ENCODE measurements at places on chromosomes 12 and 14. TPM values are rescaled to one million over a fixed set of nuclear protein-coding genes. Genes with fewer than 3 reads are reported as not detected.

The RAPGEF3 gene
- total RNA-seq = 6.8 TPM

The TMPRSS12 gene
- total RNA-seq = not detected

The OR11H7 gene
- total RNA-seq = not detected

The LHX5 gene
- total RNA-seq = not detected

The TDRD9 gene
- total RNA-seq = 0.33 TPM

The C12orf56 gene
- 2.0 TPM for total RNA-seq

The PMEL gene
- total RNA-seq = 0.33 TPM

The ALDH2 gene
- 57.9 TPM for total RNA-seq

The OTUB2 gene
- 2.8 TPM for total RNA-seq

The DCP1B gene
- total RNA-seq = 10.5 TPM

The RHEBL1 gene
- total RNA-seq = not detected

The KCNA5 gene
- not detected for total RNA-seq

The JAG2 gene
- total RNA-seq = 1.6 TPM

The DTX1 gene
- not detected for total RNA-seq

The PLA2G1B gene
- total RNA-seq = not detected

The IFI27 gene
- 34.4 TPM for total RNA-seq

The PRMT5 gene
- total RNA-seq = 55.4 TPM

The RPGRIP1 gene
- not detected for total RNA-seq

The CLMN gene
- 1.5 TPM for total RNA-seq

The NANOG gene
- under 0.01 TPM for total RNA-seq

The BIN2 gene
- not detected for total RNA-seq

The ATN1 gene
- 16.9 TPM for total RNA-seq

The ISM2 gene
- total RNA-seq = not detected
